ENCODE measurements at places on chromosomes 2 and 18.

DNA sequence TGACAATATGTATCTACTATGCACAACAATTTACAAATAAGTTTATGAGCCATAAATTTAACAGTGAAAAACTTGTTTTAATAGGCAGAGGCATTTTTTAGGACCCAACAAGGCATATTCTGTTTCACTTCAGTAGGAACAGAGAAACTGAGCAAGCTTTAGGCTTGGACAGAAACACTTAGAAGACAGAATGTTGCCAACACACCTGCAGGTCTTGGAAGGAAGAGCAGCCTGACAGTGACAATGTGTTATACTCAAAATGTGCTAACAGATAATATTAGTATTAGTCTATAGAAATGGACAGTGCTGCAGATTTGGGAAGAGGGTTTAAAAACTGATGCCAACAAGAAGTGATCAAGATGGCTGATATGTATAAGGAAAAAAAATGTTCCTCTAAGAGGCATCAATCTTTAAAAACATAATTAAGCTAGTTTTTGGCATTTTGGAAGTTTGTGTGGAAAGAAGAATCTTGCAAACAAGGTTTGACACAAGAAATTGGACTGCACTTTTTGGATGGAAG is 297.1 kb upstream of the FSIP2 start:
- no peak for DNase-seq

- no peak for DNase-seq
Measured at GRCh38 chr18:160831-161570, 2.6 kb downstream of the USP14 start.

- DNase-seq, result no peak
Measured at GRCh38 chr18:24678626-24679025, 218.2 kb downstream of the HRH4 start.

DNA sequence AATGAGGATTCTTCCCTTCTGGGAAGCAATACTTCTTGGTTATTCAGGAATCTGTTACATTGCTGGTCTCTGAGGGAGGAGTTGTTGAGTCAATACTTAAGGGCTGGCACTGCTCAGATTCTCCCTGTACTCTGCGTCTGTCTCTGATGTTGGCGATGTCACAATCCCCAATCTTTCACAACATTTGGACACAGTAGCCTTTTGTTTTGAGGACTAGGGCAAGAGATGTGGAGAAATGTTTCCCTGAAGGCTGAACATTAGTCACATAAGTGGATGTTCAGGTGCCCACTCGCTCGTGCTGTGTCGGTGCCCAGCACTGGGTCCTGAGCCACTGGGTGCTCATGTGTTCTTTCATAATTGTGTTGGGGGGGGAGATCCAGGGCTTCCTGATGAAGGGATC is 55.0 kb downstream of the MAPK4 start:
- no peak for DNase-seq

GRCh38 chr2:18549083-18549482 is 11.4 kb downstream of the RDH14 start:
- no peak for DNase-seq

DNA sequence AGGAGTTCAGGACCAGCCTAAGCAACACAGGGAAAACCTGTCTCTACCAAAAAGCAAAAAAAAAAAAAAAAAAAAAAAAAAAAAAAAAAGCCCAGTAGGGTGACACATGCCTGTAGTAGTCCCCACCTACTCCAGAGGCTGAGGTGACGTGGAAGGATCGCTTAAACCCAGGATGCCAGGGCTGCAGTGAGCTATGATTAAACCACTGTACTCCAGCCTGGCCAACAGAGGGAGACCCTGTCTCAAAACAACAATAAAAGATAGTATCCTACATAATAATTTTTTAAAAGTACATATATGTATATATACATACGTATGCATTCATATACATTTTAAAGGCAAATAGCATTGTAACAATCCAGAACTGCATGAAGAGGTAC is 51.7 kb downstream of the SOS1 start:
- no peak for DNase-seq

GRCh38 chr2:145811276-145812164 is 1291.6 kb upstream of the ZEB2 start:
- no peak for DNase-seq

All from stimulated activated CD8-positive, alpha-beta memory T cell treated with anti-CD3 and anti-CD28 coated beads, Interleukin-7, amount 100 ng/mL, for 1 hour (primary cell).